Fibroblast of lung (primary cell): ENCODE measurements at places on chromosomes 5 and 9. TPM values are rescaled to one million over a fixed set of nuclear protein-coding genes. Genes with fewer than 3 reads are reported as not detected.

- no peak for DNase-seq
Measured at GRCh38 chr5:74019923-74020322, 393.9 kb downstream of the ARHGEF28 start.

GRCh38 chr9:136621734-136622093 is 41.0 kb upstream of the EGFL7 start:
- DNase-seq = no peak

- no peak for DNase-seq
Measured at GRCh38 chr9:130913599-130914416, 17.2 kb upstream of the QRFP start.

DNA sequence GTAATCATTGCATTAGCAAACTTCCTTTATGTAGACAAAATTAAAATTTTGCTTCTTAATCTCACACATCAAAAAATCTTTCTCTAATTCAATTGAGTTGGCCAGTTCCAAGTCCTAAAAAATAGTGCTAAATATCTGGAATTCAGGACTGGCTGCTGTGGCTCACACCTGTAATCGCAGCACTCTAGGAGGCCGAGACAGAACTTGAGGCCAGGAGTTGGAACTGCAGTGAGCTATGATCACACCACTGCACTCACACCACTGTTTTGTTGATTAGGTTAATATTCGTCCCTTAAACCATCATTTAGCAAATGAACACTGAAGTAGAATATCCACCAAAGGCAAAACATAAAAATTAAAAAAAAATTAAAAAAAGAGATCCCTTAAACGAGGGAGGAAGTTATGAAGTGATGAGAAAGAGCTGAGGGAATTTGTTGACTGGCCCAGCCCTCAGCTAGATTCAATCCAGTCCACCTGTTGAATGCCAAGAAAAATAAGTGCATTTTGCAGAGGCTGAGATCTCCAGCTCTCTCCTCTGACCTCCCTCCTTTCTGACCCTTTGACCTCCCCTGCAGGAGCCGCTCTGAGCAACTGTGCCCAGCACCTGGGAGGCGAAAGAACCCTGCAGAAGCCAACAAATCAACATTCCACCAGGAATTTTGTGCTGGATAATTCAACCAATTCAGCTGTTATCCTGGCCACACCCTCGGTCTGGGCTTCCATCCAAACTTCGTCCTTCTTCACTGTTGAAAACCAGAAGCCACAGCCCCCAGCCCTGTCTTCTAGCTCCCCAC is 96.8 kb downstream of the OR2K2 start:
- peak; percentile 19 for DNase-seq

- no peak for DNase-seq
Measured at GRCh38 chr5:154811239-154811638, 39.2 kb downstream of the FAXDC2 start.

Gene AMACR
- polyA plus RNA-seq = 13.4 and 14.2 TPM in 2 replicates

Gene MED22
- polyA plus RNA-seq = 13.9 and 14.8 TPM in 2 replicates

Gene CDH9
- polyA plus RNA-seq = not detected in 2 replicates

Gene TMEFF1
- 0.55 and 1.1 TPM in 2 replicates for polyA plus RNA-seq

Gene GPR21
- 1.2 TPM in 1 of 2 replicates, not detected in the other for polyA plus RNA-seq
